ENCODE measurements at places on chromosomes 2 and 18.
A peak's percentile ranks its signal among the peaks of the same experiment; 100 is the strongest.

DNA sequence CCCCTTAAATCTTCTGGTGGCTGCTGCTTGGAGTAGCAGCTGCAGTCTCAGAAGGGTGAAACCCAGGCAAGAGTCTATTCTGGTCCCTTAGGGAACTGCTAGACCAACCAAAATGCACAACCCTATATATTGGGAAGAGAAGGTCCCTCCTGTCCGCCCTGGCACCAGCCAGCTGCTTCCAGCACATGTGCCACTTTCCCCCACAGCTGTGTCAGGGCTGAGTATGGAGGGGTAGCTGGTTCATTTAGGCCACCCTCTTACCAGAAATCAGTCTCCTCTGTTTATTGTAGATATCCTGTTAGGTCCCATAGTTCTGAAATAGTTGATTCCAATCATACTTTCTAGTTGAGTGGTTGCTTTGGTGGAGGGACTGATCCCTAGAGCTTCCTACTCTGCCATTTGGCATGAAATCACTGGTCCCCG, 68.9 kb downstream of the BIRC6 start:
- DNase-seq = peak; percentile 10

GRCh38 chr18:32695534-32695933, 77.3 kb downstream of the KLHL14 start:
- no peak for DNase-seq

- no peak for DNase-seq
These were observed 241.0 kb downstream of the LRP1B start for GRCh38 chr2:141889788-141890187.

GRCh38 chr18:62069556-62069955, 117.3 kb downstream of the PIGN start:
- no peak for DNase-seq

DNA sequence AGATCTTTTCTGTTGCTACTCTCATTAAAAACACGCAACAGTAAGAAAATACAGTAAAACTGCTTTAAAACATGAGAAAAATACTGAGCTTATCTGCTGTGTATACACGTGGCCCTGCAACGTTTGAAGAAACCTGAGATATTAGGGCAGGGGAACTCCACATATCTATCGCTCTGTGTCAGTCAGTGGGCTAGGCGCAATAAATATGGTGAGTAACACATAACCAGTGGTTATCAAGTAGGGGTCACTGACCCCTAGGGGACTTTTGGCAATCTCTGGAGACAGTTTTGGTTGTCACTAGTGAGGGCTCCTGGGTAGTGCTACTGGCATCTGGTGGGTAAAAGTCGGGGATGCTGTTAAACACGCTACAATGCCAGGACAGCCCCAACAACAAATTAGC, 14.9 kb downstream of the STAT1 start:
- no peak for DNase-seq

DNA sequence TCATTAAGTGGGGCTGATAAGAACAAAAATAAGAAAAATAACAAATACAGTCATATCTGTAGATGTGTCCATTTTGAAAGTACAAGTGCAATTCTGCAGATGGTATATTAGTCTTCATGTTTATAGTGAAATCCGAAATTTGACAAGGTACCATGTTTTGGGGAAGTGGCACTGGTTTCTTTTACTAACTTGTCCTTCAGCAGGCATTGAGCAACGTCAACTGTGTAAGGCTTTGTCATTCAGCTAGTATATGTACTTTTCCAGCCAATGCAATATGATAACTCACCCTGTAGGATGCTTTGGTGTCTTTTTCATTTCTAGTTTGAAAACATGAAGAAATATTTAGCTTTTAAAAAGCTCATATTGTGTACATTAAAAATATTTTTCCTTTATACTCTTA, 139.9 kb downstream of the MCFD2 start:
- no peak for DNase-seq

GRCh38 chr18:25289001-25289631, 62.9 kb downstream of the ZNF521 start:
- DNase-seq = no peak

DNA sequence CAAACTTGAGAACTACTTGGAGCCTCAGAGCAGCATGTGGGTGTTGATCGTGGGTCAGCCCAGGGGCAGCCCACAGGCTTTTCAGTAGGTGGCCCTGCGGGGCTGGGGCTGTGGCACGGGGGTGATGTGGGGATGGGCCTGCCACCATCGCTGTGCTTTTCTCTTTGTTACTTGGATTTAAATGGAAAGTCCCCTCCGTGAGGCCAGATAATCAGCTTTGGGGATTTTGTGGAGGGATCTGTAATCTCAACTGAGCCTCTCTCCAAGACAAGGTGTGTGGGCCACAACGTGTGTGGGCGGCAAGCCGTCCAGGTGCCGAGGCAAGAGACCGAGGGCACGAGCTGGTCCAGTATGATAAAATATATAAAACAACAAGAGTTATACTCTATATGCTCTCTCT, 16.7 kb downstream of the COLEC11 start:
- DNase-seq = no peak

DNA sequence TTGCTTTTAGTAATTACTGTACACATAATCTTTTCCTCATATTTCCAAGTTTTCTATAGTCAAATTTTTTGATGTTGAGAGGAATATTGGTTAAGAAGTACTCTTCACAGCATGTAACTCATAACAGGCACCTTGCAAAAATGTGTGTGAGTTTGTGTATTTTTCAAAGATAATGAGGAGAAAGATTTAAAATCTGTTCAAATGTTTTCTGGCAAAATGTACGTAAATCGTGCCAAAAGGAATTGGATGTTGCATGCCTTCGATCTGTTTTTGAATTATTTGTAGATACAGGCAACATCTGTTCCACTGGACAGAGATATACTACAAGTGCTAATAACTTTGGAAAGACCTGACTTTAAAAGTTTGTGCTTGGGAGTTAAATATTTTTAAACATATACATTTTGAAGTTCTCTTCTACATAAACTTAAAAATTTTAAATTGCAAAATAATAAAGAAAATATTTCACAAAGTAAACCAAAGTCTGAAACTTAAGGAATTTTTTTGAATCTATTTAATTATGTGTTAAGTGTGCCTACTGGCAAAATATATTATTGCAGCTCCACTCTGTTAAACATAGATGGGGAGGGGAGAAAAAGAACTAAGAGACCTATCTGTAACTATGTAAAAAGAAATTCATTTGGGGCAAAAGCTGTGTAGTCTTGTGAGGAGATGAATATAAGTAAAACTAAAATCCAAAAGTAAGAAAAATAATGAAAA, 133.5 kb upstream of the UBE2E3 start:
- DNase-seq = no peak

- no peak for DNase-seq
These were observed 60.4 kb upstream of the SLC8A1 start for GRCh38 chr2:40512256-40512655.
